ENCODE measurements at places on chromosomes 4 and X.

DNA sequence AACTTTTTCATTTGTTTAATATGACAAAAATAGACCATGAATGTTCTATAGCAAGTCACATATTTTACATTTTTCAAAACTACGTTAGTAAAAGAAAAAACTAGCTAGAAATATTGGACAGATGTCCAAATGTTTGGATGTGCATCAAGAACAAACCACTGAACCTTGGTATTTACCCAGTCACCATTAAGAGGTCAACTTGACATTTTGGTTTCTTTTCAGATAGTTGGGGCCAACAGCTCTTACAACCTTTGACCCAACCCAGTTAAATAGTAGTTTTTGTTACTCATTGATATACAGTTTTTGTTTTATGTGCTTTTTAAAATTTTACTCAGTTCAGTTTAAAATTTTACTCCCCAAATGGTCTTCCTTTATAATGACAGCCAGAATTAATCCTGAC lies 238.7 kb upstream of the TET2 start:
- no peak for DNase-seq

GRCh38 chr4:186192066-186192612 lies 772 bp downstream of the CYP4V2 start:
- DNase-seq, result peak; percentile 40

DNA sequence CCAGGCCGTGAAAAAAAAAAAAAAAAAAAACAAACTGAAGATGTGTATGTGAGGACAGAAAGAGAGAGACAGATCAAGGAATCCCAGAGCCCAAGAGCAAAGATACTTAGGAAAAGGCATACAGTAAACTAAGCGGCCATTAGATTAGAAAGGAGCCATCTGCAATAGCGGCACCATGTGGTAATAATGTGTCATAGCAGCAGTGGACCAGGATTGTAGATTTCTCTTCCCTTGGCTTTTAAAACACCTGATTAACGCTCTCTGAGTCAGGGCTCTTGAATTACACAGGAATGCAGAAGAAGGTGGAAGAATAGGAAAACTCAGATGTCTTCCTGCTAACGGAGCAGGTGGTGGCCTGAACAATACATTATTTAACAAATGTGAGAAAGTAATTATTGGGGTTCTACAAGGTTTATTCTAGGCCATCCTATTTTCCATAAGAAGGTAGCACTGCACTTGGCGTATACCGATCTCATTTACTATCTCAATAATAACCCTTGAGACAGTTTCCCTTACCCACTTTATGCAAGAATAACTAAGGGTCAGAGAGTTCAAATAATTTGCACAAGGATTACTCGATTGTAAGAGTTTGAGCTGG lies 182.7 kb downstream of the KCNIP4 start:
- DNase-seq, result peak; percentile 13

DNA sequence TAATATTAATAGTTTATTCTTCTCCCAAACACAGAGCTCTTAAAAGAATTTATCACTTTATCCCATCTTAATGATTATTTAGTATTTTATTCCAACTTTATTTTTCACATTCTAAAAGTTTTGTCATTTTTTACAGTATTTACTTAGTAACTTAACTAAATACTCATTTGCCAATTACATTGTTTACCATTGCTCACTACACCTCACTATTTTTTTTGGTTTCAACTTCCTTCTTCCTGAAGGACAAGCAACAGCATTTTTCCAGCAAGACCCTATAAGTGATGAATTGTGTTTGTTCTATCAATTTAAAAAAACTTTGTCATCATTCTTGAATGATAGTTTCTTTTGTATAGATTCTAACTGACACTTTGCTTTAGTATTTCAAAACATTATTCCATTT lies 19.4 kb upstream of the SRD5A3 start:
- no peak for DNase-seq

GRCh38 chr4:146481246-146481645 lies 40.5 kb downstream of the SLC10A7 start:
- DNase-seq, result no peak

DNA sequence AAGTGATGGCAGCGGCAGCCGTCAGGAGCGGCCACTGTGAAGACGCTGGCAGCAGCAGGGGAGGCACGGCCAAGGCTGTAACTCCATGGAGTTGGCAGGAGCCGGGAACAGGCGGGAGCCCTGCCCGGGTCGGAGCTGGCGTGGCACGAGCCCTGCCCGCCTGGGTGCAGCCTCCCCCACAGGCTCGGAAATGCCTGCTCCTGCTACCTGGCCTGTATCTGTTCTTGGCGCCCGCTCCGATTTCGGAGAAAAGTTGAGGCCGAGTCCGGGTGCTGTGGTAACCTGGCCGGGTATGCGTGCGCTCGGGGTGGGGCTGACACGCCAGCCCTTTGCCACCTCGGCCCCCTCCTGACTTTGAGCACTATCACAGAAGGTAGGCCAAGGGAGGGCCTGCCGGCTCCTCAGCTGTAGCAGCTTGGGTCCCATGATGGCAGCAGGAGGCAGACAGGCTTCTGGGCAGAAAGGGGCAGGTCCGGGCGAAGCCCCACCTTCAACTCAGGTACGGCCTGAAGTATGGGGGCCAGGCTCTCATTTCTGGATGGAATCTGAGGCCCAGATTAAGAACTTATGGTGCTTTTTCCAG lies 51.2 kb upstream of the SHISA3 start:
- DNase-seq, result no peak

- no peak for DNase-seq
These were observed 28.3 kb downstream of the ENOX2 start for GRCh38 chrX:130874751-130875150.

DNA sequence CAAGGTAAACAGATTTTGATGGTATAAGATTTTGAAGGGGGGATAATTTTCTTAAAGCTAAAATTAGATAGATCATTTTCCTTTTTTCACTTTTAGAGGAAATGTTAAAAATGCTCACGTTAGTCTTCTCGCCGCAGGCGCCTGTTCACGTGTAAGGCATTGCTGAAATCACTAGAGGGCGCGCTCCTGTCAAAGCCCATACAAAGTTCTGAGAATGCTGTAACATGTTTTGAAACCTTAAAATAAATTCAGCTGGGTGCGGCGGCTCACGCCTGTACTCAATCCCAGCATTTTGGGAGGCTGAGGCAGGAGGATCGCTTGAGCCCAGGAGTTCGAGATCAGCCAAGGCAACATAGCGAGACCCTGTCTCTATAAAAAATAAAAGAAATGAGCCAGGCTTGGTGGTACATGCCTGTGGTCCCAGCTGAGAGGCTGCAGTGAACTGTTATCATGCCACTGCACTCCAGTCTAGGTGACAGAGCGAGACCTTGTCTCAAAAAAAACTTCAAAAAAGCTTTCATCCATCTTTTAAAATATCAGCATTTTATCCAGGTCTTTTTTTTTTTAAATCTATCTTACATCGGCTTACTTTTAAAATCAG lies 138.0 kb downstream of the RBMX2 start:
- DNase-seq, result no peak

GRCh38 chrX:15600049-15600448 lies 711 bp downstream of the ACE2 start:
- DNase-seq, result no peak

DNA sequence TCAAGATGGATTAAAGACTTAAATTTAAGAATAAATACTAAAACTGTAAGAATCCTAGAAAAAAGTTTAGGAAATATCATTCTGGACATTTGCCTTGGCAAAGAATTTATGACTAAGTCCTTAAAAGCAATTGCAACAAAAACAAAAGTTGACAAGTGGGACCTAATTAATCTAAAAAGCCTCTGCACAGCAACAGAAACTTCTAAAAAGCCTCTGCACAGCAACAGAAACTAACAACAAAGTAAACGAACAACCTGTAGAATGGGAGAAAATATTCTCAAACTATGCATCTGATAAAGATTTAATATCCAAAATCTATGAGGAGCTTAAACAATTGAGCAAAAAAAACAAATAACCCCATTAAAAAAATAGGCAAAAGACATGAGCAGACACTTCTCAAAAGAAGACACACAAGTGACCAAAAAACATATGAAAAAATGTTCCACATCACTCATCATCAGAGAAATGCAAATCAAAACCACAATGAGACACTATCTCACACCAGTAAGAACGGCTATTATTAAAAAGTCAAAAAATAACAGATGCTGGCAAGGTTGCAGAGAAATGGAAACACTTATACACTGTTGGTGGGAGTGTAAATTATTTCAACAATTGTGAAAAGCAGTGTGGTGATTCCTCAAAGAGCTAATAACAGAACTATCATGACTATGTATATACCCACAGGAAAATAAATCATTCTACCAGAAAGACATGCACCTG lies 5.5 kb upstream of the OPRPN start:
- no peak for DNase-seq

GRCh38 chrX:135328421-135329005 lies 19.2 kb downstream of the ETDC start:
- no peak for DNase-seq

- DNase-seq, result no peak
These were observed 41.6 kb downstream of the TMA16 start for GRCh38 chr4:163536091-163536490.

DNA sequence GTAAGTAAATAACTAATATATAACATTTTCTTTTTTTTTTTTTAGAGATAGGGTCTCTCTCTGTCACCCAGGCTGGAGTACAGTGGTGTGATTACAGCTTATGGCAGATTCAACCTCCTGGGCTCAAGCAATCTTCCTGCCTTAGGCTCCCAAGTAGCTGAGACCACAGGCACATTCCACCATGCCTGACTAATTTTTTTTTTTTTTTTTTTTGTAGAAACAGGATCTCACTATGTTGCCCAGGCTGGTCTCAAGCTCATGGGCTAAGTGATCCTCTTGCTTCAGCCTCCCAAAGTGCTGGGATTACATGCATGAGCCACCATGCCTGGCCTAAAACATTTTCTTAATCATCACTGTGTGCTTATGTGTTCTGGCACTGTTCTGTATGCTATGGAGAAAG lies 32.8 kb downstream of the MGARP start:
- no peak for DNase-seq

DNA sequence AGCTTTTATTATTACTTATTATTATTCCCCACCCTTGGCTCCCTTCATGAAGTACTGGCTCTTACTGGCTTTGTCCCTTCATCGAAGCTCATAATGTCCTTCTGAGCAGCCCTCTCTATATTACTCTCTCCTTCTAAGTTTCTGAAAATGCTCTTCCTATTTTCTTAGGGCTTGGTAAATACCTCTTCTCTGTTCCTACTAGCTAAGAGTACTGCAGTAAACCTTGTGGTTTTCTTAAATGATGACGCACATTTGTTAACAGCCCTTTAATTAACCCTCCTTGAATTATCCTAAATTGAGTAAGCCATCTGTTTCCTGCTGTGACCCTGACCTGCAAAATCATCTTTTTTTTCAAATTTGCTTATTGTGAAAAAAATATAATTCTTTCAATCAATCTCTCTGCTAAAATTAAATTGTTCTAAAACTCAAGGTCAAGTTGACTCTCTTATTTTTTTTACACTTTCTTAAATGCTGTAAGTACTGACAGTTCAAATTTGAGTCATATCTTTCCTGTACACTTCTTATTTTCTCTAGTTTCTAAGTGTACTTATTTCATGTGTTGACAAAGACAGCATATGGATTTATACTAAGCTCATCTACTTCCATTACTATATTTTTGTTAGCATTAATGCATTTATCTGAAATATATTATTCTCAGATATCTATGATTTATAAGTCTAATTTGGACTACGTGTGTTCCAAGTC lies 148.9 kb downstream of the ADAM29 start:
- DNase-seq, result no peak

DNA sequence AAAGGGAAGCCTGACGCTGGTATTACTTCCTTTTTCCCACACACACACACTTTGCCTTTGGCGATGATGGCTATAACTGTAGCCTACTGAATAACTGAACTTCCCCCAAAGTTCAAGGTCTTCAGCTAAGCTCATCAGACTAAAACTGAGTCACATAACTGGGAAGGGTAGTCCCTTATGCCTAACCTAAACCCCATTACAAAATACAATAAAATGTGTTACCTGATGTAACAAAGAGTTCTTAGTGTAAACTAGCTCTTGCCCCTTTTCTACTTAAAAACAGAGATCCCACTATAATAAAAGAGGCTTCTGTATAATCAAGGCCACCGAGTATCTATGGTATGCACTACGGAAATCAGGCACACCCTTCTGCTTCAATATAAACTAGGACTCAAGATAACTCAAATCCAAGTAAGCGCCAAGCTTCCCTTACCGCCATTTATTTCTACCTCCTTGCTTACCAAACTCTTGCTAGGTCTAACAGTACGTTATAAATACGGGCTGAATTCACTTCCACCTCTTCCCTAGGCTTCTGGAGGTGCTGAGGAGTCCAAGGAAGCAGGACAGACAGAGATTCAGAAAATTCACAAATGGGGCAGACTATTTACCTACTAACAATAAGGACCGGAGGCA lies 2.4 kb downstream of the OTUD4 start:
- DNase-seq, result no peak

DNA sequence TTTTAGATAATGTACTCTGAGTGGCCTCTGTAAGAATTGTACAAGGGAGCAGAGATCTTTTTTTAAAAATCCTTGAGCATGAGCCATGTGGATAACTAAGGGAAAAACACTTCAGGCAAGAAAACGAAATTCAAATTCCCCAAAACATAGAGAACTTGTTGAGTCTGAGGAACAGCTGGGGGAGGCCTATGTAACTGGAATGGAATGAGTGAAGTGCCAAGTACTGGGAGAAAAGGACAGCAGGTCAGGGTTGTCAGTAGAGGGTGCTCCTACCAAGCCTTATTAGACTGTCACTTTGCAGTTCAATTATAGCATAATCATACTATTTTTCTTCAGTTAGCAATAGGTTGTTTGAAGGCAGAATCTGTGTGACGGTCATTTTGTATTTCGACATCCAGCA lies 135.1 kb downstream of the ARHGAP6 start:
- no peak for DNase-seq

GRCh38 chrX:135513130-135513515 lies 7.3 kb upstream of the INTS6L start:
- no peak for DNase-seq

- no peak for DNase-seq
These were observed 297.2 kb downstream of the HS3ST1 start for GRCh38 chr4:11131491-11131890.

DNA sequence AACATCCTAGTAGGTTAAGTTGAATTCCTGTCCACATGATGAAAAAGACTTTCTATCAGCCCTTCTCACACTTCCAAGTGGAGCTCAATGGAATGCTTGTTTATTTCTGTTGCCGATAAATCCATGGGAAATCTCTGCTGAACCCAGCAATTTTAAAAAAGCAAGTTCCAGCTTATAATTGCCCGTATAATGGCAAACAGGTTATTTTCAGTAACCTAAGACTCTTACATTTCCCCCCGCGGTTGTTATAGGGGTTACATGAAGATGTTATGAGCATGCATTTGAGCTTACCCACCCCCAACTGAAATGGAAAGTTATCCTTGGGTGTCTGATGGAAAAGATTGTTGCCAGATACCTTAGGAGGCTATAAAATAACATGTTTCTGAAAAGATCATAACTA lies 136.2 kb downstream of the PALLD start:
- DNase-seq, result no peak

- no peak for DNase-seq
These were observed 150.7 kb downstream of the PDGFC start for GRCh38 chr4:156820931-156821330.

GRCh38 chr4:33188733-33189132 lies 2468.6 kb downstream of the PCDH7 start:
- DNase-seq, result no peak

GRCh38 chr4:184792950-184793555 lies 32.7 kb downstream of the ACSL1 start:
- peak; percentile 94 for DNase-seq

- DNase-seq, result no peak
These were observed 39.7 kb downstream of the IRS4 start for GRCh38 chrX:108696690-108697089.

All from bone marrow (tissue), 2 donors.